Central memory CD4-positive, alpha-beta T cell (primary cell): ENCODE measurements at places on chromosomes 3 and 15.

DNA sequence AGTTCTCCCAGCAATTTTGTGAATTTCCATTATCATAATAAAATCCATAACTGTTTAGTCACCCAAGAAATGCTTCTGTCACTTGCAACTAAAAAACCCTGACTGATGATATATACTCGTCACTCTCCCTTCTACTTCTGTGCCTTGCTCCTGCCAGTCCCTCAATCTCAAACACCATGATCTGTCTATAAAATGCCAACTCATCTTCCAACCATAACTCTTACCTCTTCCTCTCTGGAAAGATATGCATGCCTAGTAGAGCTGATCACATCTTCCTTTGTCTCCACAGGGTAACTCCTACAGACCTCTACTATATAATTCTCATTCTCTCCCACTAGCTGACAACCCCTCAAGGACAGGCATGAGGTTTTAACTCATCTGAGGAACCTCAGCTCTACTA is 5.2 kb upstream of the VEPH1 start:
- DNase-seq: no peak

- no peak for DNase-seq
Measured at GRCh38 chr3:151544164-151544548, 83.3 kb upstream of the IGSF10 start.

GRCh38 chr3:160106905-160107861 is 118.0 kb upstream of the C3orf80 start:
- no peak for DNase-seq

DNA sequence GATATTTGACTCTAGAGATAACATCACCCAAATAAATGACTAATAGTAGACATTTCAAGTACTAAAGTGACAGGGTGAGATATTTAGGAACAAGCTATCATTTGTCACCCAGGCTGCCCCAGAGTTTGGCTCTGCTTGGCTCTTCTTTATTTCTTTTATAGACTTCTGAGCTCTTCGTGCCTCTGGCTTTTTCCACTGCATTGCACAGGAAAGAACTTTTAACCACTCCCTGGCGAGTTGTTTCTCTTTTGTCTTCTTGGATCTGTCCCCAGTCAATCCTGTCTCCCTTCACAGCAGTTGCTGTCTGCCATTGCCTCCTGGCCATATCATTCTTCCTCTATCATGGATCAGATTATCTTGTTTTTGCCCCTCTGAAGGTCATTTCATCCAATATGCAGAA is 339.2 kb upstream of the DCBLD2 start:
- DNase-seq: no peak

DNA sequence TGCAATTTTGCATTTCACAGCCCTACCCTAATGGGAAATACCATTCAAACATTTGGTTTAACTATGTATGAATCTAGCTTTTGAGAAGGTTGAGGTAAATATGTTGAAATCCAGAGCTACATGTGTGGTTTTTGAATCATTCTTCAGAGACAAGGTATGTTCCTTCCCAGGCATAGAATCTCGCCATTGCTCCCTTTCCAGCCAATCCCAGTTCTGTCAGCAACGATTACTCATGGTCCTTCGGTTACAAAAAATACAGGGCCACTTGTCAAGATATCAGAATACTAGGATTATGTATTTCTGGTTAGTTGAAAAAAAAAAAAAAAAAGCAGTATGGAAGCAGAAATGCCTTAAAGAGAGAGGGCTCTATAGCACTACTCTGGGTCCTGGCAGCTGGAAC is 182.4 kb downstream of the RBMS3 start:
- no peak for DNase-seq

- no peak for DNase-seq
Measured at GRCh38 chr3:193599393-193599792, 6.4 kb downstream of the OPA1 start.

- no peak for DNase-seq
Measured at GRCh38 chr15:96695426-96695825, 364.9 kb downstream of the NR2F2 start.

DNA sequence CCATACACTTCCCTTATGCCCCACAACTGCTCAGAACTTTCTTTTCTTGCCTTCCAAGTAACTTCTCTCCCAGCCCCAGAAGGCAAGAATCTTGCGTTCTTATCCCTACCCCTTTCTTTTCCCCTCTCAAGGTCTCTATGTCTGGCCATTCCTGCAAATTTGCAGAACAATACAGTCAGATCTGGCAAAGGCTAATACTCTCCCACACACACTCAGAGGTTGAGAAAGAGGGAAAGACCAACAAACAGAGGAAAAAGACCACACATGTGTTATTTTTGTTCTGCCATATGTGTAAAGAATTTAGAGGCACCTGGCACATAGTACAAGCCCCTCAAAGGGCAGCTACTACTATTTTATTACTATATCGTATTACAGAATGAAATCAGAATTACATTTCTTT is 25.7 kb downstream of the GJD2 start:
- DNase-seq: no peak

GRCh38 chr3:41364736-41365135 is 165.4 kb downstream of the CTNNB1 start:
- no peak for DNase-seq

DNA sequence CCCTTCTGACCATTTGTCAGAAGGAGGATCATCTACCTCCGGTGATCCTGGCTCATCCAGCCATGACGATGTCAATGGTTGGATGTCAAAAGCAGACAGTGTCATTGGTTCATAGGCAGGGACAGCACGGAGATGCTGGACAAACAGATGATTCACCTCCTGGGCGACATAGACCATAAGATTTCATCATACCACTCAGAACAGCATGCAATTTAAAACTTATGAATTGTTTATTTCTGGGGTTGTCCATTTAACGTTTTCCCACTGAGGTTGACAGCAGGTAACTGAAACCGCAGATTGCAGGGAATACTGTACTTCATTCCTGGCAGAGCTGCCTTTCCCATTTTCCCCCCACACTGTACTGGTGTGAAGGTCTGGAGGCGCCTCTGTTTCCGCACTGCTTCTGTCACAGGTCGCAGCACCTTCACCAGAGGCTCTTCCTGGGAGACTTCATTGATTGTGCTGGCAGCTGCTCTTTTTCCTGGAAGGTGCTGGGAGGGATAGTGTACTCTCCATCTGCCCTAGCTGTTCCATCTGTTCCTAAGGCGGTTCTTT is 32.5 kb upstream of the TMOD3 start:
- no peak for DNase-seq

GRCh38 chr15:95329362-95329761 is 1001.1 kb upstream of the NR2F2 start:
- no peak for DNase-seq

DNA sequence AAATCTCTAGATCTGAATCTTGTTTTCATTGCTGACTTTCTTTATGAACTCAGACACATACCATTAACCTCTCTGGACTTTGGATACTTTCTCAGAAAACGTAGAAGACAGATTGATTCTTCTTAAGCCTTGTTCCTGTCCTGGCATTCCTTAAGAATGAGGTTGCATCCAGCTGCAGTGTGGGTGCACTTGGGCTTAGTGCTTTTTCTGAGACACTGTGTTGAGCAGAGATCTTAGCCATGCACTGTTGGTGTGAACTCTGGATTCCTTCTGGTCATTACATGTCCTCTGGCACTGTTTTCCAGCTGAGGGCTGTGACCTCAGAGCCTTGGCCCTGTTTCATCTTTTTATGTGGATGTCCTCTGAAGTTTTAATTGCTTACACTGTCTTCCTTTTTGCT is 428.3 kb downstream of the CNTN4 start:
- no peak for DNase-seq
